Panc1 (cell line): ENCODE measurements at places on chromosomes 11 and 22. TPM values are rescaled to one million over a fixed set of nuclear protein-coding genes. Genes with fewer than 3 reads are reported as not detected.

The CASTOR1 gene
- 6.7 TPM for total RNA-seq

The SYT7 gene
- total RNA-seq = 2.5 TPM

DNA sequence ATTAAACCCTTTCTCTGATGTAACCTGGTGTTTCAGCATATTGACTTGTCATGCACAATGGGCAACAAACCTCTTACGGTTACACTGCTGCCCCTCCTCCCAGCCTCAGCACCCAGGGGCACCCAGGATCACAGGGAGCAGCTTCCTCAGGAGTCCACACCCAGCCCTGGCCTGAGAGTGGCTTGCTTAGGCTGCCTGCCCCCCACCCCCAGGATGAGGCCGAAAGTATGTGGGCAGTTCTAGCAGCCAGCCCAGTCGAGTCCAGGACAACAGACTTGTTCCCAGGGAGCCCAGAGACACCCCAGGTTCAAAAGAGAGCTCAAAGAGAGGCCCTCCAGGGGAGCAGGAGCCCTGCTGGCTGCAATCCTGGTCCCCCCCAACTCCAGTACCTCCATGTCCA, 108.1 kb upstream of the THY1 start:
- no peak for DNase-seq

DNA sequence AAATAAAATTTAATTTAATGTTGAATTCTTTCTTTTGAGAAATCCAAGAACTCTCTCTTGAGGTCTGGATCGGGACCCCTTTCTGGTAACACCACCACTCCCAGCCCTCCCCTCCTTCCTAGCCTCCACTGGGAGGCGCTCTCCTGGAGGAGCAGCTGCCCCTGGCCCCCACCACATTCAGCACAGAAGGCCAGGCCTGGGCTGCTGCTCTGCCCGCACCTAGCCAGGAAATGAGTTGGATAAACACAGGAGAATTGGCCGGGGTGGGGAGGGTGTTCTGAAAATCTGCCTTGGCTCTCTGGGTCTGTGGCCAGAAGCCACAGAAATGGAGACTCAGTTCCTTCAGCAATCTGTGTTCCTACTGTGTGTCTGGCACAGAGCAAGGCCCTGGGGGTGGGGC, 31.2 kb downstream of the C22orf42 start:
- no peak for DNase-seq
